NCI-H2171 (cell line): ENCODE measurements at places on chromosomes 12 and 14.

DNA sequence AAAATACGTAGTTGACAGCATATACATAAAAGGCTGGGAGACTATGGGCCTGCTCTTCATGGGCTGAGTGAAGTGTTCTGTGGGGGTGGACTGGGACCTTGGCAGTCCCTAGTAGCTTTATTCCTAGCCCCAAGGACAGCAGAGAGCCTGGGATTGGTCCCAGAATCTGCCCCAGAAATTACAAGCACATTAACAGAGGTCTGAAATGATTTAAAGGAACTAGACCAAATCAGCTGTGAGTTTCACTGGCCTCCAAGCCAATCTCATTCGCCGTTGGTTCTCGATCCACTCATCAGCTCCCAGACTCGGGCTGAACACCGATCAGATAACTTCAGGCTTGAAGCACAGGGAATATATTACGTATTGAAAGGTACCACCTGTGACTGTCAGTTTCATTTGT is 77.0 kb upstream of the PSMC1 start:
- no peak for DNase-seq

- no peak for DNase-seq
These were observed 75.3 kb downstream of the PRKCH start for GRCh38 chr14:61396694-61397093.

DNA sequence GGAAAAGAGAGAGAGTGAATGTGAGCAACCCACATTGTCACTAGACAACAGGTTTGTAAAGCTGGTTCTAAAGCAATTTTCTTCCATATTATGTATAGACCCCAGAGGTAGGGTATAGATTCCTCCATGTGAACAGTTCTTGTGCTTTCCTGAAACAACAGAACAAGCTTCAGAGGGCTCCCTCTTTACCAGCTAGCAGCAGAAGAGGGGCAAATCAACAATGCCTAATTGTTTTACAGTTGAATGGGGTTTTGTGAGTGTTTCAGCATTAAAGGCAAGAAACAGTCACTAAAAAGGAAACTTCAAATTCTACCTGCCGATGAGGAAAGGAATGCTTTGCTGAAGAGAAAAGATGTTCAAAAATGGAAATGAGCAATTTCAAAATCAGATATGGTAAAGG is 341.2 kb upstream of the KITLG start:
- DNase-seq = no peak

- no peak for DNase-seq
These were observed 958.9 kb downstream of the LRFN5 start for GRCh38 chr14:42565556-42565955.

- DNase-seq = peak; percentile 91
These were observed at the start of gene SLC15A4 for GRCh38 chr12:128823916-128824839. Gene SLC15A4, minus strand, starts transcription at chr12:128823958. Its CDS starts 15 bp downstream, at chr12:128823943.

- DNase-seq = no peak
These were observed 76.8 kb upstream of the WSCD2 start for GRCh38 chr12:108052260-108052659.

DNA sequence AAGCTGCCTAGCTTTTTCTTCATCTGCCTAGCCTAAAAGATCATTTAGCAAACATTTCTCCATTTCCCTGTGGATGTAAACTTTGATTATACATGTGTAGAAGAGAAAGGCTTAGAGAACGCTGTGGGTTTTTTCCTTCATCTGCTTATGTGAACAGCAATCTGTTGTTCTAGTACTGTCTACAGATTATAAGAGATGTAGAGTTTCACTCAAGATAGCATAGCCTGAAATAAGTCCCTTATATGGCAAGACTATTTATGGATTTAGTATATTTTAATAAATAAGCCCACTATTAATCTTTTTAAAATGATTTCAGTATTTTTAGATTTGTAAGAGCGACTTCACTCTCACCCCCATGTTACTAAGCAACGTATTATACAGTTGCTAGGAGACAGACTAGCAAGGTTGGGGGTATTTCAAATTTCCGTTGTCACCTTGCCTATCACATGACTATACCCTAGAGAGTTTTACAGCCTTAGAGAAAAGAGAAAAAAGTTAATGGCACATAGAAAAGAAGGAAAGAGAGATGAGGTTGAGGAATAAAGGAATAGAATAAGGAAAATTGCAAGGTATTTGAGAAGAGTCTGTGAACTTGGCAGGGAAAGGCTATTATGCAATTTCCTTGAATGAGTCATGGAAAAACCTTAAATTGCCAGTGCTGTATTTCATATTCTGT is 12.2 kb upstream of the TUBA1A start:
- DNase-seq = peak; percentile 92

DNA sequence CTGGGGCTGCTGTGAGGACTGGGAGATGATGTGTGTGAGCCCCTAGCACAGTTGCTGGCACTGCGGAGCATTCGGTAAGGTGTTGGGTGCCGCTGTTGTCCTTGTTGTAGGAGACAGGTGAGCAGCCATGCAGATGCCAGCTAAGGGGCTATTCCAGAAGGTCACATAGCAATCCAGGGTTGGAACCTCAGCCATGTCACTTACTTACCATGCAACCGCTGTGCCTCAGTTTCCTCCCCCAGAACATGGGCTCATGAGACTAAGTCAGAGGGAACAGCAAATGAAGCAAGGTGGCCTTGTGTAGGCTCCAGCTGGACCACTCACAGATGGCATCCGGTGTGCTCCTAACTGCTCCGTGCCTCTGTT is 13.2 kb downstream of the DTX1 start:
- DNase-seq = no peak

DNA sequence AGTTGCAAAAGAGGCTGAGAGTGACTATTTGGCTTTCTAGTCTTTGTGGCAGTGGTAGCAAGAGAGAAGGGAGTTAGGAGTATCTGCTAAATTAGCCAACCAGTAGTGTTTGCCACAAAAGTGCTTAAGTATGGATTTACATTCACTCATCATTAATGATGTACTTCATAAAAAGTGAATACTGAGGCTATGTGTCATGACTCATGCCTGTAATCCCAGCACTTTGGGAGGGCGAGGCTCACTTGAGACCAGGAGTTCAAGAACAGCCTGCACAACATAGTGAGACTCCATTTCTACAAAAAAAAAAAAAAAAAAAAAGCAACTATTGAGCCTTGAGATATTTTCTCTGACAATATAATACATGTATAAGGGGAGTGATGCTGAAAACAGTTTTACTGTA is 36.8 kb downstream of the CCDC177 start:
- DNase-seq = no peak

DNA sequence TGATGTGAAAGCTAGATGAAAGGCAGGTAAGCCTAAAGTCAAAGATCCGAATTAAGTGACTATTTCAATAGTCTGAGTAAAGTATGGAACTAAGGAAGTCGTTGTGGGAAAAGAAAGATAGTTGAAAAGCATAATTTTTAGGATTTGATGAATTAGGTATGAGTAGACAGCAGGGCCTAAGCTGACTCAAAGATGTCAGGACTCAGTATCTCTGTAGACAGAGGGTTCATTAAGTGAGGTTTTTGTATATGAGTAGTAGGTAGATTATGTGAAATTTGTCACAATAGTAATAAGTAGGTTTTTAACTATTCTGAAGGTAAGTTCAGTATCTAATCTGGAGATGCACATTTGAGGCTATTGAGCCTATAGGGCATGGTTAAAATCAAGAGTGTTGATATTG is 196.4 kb downstream of the RASSF9 start:
- DNase-seq = no peak

- DNase-seq = no peak
These were observed 145.6 kb upstream of the SLCO1B1 start for GRCh38 chr12:20985399-20985798.

- DNase-seq = no peak
These were observed 305.3 kb downstream of the MED13L start for GRCh38 chr12:115972241-115972640.

GRCh38 chr14:81161088-81161487 is 59.7 kb downstream of the GTF2A1 start:
- no peak for DNase-seq

DNA sequence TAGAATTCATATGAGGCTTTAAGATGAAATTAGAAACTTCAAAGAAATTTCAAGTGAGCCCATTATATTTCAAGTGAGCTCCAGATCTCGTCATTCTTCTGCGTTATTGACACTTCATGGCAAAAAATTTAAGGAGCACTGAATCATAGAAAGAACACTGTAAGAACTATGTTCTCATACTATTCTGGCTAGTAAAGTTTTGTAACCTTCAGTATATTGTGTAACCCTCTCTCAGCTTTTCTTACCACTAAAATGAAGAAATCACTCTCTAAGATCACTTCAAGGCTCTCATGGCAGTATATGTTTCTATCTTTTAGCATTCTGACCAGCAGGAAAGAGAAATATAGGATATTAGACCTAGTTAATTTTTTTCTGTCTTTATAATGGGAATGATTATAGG is 6.3 kb downstream of the GPHN start:
- no peak for DNase-seq

DNA sequence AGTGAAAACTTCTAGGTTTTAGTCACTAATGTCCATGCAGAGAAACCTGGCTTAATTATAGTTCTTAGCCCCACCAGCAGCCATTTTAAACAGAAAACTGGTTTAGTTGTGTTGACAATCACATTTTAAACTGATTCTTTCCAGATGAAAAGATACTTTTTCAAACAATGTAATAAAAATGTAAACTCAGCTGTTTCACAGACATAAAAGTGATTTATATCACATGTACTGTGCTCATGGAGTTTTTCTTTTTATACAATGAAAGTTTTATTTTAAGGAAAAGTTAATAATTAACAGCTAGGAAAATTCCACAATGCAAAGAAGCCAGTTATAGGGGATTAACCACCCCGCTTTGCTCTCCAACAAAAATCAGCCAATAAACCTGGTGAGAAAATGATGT is 129.7 kb downstream of the PAX9 start:
- DNase-seq = no peak

GRCh38 chr12:104670439-104671408 is 214.0 kb downstream of the CHST11 start:
- no peak for DNase-seq

DNA sequence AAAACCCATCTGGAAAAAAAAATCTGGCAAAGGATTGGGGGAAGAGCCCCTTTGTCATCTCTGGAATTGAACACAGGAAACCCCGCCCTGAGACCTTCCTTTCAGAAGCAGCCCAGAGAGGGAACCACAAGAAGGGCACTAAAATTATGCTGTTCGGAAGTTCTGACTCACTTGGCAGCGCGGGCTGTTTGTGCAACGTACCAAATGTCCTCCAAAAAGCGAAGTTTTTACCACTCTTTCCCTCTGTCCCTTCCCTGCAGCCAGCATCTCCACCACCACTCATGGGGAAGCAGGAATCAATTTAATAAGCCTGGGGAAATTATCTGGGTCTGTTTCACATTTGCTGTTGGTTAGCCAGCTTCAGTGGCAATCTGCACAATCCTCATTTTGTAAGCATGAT is 3.2 kb upstream of the SYNE3 start:
- no peak for DNase-seq

DNA sequence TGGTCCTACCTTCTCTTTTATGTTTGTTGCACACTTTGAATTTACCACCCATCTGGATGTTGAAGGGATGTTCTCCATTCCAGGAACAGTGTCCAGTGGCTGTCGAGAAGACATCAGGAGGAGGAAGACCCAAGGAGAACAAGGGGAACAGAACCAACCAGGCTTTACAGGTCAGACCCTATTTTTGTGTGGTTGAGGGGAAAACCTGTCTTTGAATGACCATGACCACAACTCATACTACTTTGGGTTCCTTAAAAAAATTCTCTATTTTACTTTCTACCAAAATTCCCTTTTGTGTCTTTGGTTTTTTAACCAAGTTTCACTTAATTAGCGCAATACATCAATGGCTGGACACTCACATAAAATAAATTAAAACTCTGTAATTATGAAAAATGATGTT is 78.7 kb downstream of the PLXNC1 start:
- no peak for DNase-seq

GRCh38 chr12:58104351-58104755 is 163.0 kb downstream of the ATP23 start:
- no peak for DNase-seq

DNA sequence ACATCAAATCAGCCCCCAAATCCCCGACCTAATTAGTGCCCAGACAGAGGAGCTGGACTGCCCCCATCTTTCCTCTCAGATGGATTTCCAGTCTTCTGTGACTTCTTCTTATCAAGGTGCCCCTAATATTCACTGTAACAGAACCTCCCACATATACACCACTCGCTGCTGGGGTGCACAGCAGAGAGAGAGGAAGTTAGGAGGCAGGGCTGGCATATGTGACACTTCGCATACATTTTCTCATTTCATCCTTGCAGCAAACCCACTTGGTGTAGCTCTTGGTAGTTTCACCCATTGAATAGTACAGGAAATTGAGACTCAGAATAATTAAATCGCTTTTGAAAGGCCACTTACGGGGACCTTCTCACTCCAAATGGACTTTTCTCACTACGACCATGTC is 56.5 kb upstream of the CCND2 start:
- DNase-seq = no peak

GRCh38 chr14:69281450-69282169 is 21.7 kb downstream of the GALNT16 start:
- DNase-seq = no peak

DNA sequence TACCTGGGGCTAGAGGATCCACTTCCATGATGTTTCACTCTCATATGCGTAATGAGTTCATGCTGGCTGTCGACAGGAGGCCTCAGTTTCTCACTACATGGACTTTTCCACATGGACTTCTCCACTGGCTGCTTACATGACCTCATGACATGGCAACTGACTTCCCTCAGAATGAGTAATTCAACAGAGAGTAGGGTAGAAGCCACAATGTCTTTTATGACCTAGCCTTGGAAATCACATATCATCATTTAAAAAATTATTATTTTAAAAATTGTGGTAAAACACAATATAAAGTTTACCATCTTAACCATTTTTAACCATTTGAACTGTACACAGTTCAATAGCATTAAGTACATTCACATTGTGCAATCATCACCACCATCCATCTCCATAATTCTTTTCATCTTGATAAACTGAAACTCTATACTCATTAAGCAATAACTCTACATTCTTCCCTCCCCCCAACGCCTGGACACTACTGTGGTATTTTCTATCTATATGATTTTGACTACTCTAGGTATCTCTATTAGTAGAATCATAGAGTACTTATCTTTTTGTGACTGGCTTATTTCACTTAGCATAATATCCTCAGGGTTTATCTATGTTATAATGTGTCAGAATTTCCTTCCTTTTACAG is 144.5 kb downstream of the TGFB3 start:
- no peak for DNase-seq

DNA sequence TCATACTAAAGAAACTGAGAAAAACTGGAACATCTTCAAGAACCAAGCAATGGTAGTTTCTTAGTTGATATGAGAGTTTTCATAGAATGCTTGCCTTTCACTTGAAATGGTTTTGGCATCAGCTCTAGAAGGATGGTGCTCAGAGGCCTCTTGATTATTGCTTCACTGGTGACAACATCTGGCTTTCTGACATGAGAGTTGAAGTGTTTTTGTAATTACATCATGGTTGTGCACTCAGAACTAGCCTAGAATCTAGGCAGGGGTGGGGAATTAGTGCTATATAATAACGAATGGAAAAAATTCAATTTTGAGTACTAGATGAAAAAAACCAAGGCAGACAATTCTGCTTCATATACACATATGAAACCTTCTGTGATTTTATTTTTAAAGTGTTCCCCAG is 172.8 kb upstream of the LMNTD1 start:
- DNase-seq = no peak
